Fibroblast of skin of left quadriceps (primary cell): ENCODE measurements at places on chromosomes 4 and X.

DNA sequence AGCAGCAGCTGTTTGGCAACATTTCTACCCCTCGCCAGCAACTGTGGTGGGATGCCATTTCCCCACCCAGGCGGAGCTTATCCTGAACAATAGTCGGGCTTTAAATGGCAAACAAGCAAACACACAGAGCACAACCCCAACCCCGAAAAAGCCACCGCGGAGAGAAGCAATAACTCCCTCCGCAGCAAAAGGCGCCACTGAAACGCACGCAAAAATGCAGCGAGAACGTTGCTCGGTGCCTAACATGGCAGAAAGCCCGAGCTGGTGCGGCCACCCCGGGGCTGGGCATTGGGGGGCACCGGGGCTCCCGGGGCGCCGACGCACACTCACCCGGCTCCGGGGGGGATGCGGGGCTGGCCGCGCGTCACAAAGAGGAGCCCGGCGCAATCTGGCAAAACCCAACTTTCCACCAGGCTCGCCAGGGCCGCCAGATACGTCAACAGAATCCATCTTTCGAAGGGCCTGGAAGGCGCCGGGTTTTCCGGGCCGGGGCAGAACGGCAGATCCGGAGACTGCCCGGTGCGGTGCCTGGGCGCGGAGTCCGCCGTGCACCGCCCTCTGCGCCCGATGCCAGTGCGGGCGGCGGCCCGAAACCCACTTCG is 818 bp downstream of the RAI2 start:
- no peak for DNase-seq

- no peak for DNase-seq
Observed at GRCh38 chr4:98747393-98748091, 89.1 kb upstream of the TSPAN5 start.

DNA sequence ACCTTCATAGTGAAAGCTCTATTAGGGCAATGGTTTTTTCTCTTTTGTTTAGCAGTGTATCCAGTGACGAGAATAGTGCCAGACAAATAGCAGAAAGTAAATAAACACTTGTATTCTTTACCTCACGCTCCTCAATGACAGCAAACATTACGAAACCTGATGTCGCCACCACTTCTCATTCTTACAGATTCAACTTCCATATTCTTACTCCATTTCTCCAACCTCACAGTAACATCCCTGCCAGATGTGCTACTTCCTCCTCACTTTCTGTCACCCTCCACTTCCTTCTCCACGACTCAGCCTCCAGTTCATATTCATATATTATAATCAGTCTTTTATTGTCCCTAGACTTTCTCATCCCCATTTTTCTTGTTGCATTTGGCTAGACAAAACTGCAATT is 1956.2 kb upstream of the AGA start:
- no peak for DNase-seq

DNA sequence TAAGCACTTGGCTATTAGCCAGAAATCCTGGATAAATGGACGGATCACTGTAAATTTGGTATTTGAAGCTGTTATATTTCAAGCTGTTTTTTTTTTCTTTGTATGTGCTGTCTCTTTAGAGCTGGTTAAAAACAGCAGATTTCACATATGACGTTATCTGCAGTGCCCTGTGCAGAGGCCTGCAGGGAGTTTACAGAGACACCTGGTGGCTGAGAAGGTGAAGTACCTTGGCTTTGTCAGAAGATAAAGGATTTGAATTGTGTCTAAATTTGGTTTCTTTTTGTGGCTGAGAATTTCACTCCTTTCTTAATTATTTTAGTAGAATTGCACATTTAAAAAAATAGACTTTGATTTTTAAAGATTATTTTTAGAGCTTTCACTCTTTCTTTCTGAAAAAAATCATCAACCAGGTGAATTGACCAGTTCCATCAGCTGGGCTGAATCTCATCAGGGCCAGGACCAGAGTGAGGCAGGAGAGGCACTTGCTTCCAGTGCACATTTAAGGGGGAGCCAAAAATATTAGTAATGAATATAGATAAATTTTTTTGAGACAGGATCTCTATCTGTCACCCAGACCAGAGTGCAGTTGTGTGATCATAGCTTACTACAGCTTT is 9.6 kb upstream of the CHRNA9 start:
- peak; percentile 42 for DNase-seq

DNA sequence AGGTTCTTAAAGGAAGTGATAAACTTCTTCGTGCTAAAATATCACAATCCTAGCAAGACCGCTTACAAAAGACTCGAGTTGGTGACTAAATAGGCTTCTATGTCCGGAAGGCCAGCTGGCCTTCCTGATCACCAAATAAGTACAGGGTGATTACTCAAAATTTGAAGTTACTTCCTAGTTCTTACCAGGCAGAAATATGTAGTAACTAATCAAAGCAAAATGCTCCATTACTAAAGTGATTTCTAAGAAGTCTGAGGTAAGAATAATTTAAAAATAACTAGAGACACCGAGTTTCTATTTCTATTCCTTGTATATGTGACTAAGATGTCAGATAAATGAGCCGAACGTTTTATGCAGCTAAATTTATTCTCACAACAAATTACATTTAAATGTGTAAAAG is 62.2 kb downstream of the NSUN7 start:
- no peak for DNase-seq

GRCh38 chrX:17591741-17592110 is 145.6 kb upstream of the SCML1 start:
- DNase-seq: peak; percentile 54

DNA sequence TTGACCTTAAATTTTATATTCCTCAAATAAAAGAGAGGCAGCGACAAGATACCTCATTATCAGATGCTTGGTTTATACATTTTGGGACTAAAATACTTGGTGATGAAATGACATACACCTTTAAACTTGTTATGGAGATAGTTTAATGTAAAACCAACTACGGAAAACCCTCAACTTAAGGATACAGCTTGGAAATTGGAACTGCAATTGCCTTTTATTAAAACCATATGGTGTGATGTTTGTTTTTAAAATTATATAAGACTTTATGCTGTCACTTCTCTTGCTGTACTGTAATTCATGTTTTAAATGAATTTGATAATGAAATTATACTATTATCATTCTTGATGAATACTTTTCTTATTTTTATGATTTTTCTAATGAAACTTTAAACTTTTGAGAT is 25.9 kb downstream of the METTL14 start:
- peak; percentile 18 for DNase-seq

GRCh38 chrX:10110984-10111363 is 45.8 kb upstream of the CLCN4 start:
- DNase-seq: no peak

- no peak for DNase-seq
Observed at GRCh38 chrX:30663322-30663721, 10.1 kb downstream of the GK start.

GRCh38 chr4:89299153-89299791 is 8.3 kb downstream of the GPRIN3 start:
- DNase-seq: no peak

GRCh38 chr4:87019898-87020297 is 85.1 kb downstream of the AFF1 start:
- no peak for DNase-seq

GRCh38 chrX:53003111-53003510 is 44.8 kb upstream of the FAM156A start:
- DNase-seq: no peak
